ENCODE measurements at places on chromosomes 5 and 9.

- no peak for DNase-seq
Measured at GRCh38 chr9:8457055-8457454, 657.5 kb upstream of the DMAC1 start.

- no peak for DNase-seq
Measured at GRCh38 chr5:124645396-124645795, 101.0 kb downstream of the ZNF608 start.

DNA sequence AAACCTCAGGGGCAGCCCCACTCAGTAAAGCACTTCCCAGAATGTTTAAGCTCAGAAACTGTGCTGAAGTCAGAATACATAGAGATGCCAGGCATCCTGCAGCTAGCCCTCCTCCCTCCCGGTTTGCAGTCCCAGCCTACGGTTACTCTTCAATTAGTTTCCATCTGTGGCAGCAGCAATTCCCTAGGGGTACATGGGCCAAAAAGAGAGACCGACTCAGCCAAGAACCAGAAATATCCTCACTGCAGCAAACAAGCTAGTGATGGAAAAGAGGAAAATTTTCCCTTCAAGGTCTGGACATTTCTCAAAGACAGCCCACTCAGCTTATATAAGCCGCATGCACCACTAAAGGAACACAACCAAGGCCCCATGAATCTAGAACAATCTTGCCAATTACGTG, 89.1 kb upstream of the PPP2R2B start:
- DNase-seq = no peak

DNA sequence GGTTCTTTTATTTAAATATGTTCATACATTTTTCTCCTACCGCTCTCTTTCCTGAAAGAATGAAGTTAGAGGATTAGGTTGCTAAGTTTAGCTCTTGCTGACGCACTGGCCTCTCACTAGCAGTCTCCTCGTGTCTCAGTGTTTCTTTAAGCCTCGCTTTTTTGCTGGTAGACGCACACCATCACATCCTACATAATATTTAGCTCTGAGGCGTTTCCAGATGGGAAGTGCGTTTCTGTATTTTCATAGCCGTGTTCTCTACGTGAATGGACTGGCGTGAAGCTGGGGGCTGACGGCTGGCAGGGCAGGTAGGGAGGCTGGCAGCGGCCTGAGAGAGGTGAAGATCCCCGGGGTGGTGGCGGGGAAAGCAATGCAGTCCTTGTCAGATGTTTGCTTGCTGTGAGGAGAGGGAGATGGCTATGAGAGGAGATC, 79.2 kb upstream of the SPRY4 start:
- DNase-seq = no peak

DNA sequence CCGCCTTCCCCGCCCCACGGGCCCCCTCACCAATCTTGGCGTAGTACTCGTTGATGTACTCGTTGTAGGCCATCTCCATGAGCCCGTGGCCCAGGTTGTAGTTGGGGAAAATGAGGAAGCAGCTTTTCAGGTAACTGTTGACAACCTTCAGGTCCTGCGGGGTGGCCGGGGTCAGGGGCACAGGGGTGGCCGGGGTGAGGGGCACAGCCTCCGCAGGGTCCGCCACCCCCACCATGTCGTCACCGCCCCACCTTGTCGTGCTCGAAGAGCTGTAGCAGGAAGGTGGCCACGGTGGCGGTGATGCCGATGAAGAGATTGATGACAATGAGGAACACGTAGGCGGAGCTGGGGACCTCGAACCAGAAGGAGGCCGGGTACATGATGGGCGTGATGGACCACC, 14.8 kb upstream of the CLIC3 start:
- DNase-seq = no peak

DNA sequence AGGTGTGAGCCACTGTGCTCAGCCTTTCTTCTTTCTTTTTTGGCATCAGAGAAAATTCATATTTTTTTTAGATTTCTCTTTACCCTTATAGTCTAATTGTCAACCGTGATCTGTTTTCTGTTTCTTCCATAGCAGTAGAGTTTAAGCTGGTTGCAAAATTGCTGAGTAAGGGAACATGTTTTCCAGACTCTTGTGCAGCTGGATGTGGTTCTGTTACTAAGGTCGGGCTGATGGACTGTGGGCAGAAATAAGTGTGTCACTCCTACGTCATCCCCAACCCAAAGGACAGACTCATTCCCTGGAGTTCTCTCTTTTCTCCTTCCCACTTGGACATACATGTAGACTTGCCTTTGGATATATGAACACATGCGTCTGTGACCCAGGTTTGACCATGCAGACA, 64.1 kb upstream of the GOLM1 start:
- no peak for DNase-seq

GRCh38 chr5:3825531-3826451, 230.2 kb downstream of the IRX1 start:
- no peak for DNase-seq

- DNase-seq = no peak
Measured at GRCh38 chr5:73435759-73436534, 12.6 kb downstream of the FOXD1 start.

DNA sequence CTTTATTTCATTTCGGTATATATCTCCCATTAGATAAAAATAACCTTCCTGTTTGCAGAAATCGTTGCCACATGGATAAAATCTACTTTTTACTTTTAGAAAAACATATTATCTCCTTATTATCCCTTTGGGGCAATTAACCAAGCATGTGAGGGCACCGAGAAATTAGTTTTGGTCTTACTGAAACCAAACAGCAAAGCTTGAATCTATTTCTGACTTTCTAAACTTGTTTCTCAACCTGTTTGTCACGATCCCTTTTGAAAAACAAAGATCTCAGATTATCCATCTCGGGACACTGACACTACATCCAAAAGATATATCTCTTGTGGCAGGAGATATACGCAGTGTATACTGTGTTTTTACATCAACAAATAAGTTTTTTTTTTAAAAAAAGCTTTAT, 2.3 kb downstream of the TUT7 start:
- no peak for DNase-seq
